RPMI8226 (cell line): ENCODE measurements at places on chromosomes 5 and 9.

- no peak for DNase-seq
Observed at GRCh38 chr9:133370685-133371084, 5.2 kb downstream of the SURF4 start.

DNA sequence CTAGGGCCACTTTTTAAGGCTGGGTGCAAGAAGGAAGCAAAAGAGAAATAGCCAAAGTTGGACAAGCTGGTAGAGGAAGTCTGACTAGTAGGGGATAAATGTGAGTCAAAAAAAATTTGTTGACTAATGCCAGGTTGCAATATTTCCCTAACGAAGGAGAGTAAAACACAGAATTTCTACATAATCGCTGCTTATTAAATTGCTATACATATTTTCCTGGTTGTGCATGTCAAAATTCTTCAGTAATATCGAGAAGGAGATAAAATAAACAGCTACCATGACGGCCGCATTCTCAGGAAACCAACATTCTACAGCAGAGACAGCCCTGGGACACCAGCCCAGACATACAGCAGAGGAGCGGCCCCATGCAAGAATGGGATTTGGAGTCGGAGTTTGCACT lies 148.3 kb downstream of the ESM1 start:
- DNase-seq, result no peak

DNA sequence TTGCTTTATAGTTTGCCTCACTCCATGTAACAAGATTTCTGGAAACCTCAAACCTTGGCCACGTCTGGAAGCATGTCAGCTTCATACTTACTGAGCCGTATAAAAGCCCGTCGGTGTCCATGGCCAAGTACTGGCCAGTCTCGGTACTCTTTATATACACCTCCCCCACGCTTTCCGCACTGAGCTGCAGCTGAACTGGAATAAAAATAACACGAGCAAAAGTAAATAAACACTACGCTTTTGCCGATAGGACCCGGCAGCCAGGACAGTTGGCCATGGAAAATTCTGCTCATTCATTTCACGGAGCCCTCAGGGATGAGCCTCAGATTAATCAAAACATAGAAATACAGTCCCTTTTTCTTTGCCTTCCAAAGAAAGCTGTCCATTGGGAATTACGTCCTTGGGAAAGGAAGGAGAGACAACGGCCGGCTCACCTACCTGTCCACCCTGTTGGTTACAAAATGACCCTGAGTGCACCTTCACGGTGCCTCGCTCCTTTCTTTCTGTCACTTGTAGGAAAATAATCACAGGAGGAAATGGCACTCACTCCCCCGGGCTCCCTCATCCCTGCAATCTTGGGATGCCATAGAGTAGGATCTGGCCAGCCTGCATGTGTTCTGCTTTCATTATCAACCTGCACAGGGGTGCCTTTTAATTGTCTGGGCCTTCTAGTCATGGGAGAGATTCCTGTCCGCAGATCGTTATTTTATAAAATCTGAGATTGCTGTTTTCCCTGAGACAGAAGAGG lies 85.1 kb downstream of the FGF1 start:
- DNase-seq, result no peak

DNA sequence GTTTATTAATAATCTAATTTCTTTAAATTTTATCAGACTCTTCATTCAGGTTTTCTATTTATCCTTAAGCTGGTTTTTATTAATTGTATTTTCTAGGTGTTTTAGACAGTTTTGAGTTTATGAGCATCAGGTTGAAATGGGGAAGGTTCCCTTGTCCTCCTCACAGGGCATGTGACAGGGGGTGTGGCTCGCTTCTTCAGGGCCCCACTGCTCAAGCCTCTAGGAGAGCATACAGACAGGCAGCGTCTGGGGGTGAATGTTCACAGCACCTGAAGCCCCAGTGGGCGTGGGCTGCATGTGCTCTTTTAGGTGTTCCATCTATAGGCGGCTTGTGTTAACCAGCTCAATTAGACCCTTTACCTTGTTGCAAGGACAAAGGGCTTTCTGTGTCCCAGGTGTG lies 78.2 kb upstream of the RUFY1 start:
- no peak for DNase-seq

DNA sequence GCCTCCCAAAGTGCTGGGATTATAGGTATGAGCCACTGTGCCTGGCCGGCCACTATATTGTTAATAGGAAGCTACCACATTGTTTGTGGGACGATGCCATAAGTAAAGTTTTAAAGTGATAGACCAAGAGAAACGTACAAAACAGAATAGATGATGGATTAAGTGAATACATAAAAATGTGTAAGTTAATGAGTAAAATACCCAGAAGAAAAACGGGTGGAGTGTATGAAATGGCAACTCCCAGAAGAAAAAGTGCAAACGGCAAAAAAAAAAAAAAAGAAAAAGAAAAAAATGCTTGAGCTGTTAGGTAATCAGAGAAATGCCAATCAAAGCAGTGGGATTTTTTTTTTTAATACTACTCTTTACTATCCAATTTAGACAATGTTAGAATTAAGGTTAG lies 246.0 kb downstream of the PDZD2 start:
- no peak for DNase-seq

GRCh38 chr9:79195879-79196278 lies 375.9 kb upstream of the TLE4 start:
- no peak for DNase-seq

- DNase-seq, result no peak
Observed at GRCh38 chr9:93730217-93730616, 153.8 kb downstream of the PHF2 start.

GRCh38 chr5:162227075-162227474 lies 159.5 kb downstream of the GABRG2 start:
- no peak for DNase-seq

- DNase-seq, result peak; percentile 25
Observed at GRCh38 chr5:57166276-57166675, 7.6 kb upstream of the GPBP1 start.

GRCh38 chr9:114121227-114122135 lies 22.4 kb upstream of the KIF12 start:
- DNase-seq, result no peak

DNA sequence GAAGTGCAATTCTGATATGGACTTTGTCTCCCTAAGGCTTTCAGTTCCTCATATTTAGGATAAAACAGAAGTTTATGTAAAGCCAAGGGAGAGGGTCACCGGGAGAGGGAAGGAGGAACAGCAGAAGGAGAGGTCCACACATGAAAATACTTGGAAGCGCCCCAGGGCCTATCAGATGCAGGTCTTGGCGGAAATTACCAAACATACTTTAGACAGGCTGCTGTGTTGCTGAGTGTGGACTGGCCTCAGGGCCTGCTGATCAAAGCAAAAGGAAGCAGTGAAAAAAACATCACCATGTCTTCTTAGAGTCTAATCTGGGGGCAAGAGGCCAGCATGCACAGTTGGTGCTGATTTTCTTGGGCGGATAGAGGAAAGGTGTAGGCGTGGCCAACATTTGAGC lies 14.1 kb upstream of the NTRK2 start:
- no peak for DNase-seq

- no peak for DNase-seq
Observed at GRCh38 chr9:97573482-97574073, 59.6 kb downstream of the TSTD2 start.

DNA sequence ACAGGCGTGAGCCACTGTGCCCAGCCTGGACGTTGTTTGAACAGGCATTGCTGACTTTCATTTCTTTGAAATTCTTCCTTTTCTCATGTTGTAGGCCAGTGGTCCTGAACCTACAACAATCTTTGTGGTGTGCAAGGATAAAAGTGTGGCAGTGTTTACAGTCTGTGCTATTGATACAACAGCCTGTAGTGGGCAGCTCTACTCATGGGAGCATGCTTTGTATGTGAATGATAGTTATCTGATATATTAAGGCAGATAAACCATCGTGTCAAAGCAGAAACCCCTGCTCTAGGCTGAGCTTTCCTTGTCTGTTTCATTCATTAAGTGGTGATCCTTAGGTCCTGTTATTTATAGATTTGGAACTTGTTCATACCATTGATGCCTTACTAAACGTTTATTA lies 42.6 kb downstream of the CSNK1G3 start:
- DNase-seq, result no peak

GRCh38 chr5:169503886-169504285 lies 79.7 kb upstream of the SPDL1 start:
- DNase-seq, result no peak

- no peak for DNase-seq
Observed at GRCh38 chr9:17625644-17626388, 47.0 kb downstream of the SH3GL2 start.

GRCh38 chr9:138066049-138066448 lies 188.5 kb downstream of the CACNA1B start:
- DNase-seq, result no peak

- no peak for DNase-seq
Observed at GRCh38 chr5:32434221-32434620, 10.3 kb downstream of the ZFR start.

GRCh38 chr9:94140418-94140780 lies 56.1 kb downstream of the PTPDC1 start:
- no peak for DNase-seq

DNA sequence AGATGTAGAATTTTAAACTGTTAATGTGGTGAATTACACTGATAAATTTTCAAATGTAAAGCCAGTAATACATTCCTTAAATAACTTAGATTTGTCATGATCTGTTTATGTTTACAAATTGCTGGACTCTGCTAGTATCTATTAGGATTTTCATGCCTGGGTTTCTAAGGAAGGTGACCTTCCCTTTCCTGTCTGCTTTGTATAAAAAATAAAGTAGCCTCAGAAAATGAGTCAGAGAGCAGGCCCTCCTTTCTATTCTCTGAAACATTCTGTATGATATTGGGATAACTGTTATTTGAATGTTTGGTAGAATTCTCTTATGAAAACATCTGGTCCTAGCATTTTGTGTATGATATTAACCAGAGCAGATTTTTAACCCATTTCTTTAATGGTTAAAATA lies 255.3 kb downstream of the SYK start:
- no peak for DNase-seq

DNA sequence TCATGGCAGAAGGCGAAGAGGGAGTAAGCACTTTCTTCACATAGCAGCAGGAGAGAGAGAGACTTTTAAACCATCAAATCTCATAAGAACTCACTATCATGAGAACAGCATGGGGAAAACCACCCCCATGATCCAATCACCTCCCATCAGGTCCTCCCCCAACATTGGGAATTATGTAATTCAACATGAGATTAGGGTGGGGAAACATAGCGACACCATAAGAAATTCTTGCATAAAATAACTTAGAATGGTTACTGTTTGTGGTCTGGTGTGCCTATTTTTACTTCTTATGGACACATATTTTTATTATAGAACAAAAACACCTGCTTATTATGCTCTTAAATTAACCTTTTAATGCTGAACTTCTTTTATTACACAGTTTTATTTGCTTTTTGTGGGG lies 298.1 kb downstream of the PJA2 start:
- DNase-seq, result no peak

DNA sequence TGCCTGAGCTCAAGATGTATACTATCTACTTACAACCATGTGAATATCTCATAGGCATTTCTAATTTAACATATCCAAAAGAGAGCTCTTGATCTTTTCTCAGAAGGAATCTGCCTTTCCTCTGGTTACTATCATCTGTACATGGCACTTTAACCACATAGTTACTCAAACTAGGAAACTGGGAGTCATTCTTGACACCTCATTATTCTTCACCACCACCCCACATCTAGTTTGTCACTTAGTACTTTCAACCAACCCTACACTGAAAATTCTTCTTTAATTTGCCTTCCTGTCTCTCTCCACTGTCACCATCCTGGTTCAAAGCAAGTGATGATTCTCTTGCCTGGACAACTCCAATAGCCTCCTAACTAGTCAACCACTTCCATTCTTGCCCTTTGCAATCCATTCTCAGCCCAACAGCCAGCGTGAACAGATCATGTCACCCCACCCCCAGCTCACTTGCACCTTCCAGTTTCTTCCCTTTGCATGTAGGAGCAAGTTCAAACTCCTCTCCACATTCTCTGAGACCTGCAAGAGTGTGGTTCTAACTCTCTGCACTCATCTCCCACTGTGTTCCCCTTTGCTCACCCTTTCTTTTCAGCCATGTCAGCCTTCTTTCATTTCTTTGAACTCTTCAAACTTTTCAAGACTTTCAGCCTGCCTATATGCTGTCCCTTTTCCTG lies 17.3 kb upstream of the SMAD5 start:
- no peak for DNase-seq

- DNase-seq, result no peak
Observed at GRCh38 chr9:27383524-27383923, 86.6 kb upstream of the EQTN start.

- no peak for DNase-seq
Observed at GRCh38 chr5:33702867-33703266, 188.9 kb downstream of the ADAMTS12 start.

DNA sequence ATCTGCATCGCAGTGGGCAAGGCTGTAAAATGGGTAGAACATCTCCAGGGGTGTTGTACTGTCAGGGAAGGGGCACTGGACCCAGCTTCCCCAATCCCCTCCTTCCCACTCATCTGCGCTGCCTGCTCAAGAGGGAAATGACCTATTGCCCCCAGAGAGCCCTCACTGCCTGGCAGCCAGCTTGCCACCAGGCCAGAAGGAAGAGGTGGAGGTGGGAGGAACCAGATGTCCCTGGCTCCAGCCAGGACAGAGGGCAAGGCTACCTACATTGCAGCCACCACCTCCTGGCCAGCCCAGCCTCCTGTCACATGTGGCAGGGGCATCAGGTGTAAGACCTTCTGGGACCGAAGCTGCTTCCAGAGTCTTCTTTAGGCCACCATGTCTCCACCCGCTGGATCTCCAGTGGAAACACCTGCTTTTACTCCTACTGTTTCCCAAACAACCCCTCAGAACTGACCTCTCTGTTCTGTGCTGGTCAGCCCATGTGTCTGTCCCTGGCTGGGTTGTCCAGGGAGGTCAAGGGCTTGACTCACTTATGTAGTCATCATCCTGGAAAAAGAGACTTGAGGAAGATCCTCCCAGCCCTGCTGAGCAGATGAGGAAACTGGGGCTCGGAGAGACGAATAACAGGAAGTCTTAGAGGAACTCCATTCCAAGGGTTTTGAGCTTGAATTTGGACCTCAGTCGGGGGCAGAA lies 42.3 kb downstream of the JADE2 start:
- DNase-seq, result no peak

DNA sequence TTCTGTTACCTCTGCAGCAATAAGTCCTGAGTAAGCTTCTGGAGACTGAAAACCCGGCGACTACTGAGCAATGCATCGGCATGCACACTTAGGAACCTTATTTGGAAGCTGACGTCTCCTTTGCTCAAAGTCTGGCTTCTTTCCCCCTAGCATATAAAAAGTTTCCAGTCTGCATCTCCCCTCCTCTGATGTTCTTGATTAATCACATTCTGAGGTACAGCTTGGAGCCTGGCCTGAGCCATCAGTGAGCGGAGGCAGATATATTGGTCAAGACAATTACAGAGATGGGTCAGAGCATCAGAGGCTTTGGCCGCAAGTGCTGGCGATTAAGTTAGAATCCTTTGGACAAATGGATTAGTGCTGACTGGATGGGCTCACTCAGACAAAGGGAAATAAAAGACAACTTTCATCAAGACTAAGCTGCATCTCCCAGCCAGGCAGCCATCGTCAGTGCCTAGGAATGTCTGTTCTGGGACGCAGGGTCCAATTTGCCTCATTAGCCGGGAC lies 140.7 kb downstream of the MTX3 start:
- no peak for DNase-seq

DNA sequence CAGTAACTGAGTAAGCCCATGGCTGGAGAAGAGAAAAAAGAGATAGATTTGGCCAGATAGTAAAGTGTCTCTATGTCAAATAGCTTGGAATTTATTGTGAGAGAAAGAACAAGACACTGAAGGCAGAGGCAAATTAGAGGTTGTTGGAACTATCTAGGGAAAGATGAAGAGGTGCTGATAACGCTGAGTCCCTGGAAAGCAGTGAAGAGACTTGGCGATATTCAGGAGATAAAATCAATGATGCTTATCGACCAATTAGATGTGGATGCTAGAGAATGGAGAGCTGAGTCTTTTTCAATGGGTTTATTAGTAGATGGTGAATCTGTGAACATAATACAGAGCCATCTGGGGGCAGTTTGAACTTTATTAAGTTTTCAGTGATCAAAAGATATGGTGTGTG lies 48.6 kb upstream of the GABRA1 start:
- DNase-seq, result no peak
